ENCODE measurements at places on chromosomes 6 and 20. TPM values are rescaled to one million over a fixed set of nuclear protein-coding genes. Genes with fewer than 3 reads are reported as not detected.

PNLDC1 gene
- polyA plus RNA-seq = 0.39 TPM

SLC22A23 gene
- 3.5 TPM for polyA plus RNA-seq

CFAP61 gene
- polyA plus RNA-seq = 3.5 TPM

ADGRF1 gene
- polyA plus RNA-seq = 0.08 TPM

GGTLC1 gene
- polyA plus RNA-seq = not detected

MLN gene
- polyA plus RNA-seq = not detected

SALL4 gene
- polyA plus RNA-seq = 1.0 TPM

VPS52 gene
- 47.3 TPM for polyA plus RNA-seq

SH3BGRL2 gene
- 6.4 TPM for polyA plus RNA-seq

NOX3 gene
- not detected for polyA plus RNA-seq

SLA2 gene
- polyA plus RNA-seq = 0.13 TPM

TREM2 gene
- polyA plus RNA-seq = 8.4 TPM

VSX1 gene
- polyA plus RNA-seq = not detected

PACRG gene
- polyA plus RNA-seq = 1.7 TPM

TRIM10 gene
- 0.86 TPM for polyA plus RNA-seq

GRM1 gene
- polyA plus RNA-seq = 0.10 TPM

LRRN4 gene
- 0.23 TPM for polyA plus RNA-seq

GPR63 gene
- 3.3 TPM for polyA plus RNA-seq

FOXQ1 gene
- polyA plus RNA-seq = 0.08 TPM

LGSN gene
- not detected for polyA plus RNA-seq

HLA-F gene
- polyA plus RNA-seq = 10.0 TPM

RFX6 gene
- not detected for polyA plus RNA-seq

DEFB124 gene
- 0.88 TPM for polyA plus RNA-seq

APCDD1L gene
- polyA plus RNA-seq = 5.4 TPM

CDSN gene
- not detected for polyA plus RNA-seq

BMP6 gene
- 1.1 TPM for polyA plus RNA-seq

TAGAP gene
- polyA plus RNA-seq = 0.77 TPM

CARMIL1 gene
- polyA plus RNA-seq = 2.4 TPM

ZNF341 gene
- 3.6 TPM for polyA plus RNA-seq

TRIM15 gene
- polyA plus RNA-seq = not detected

BANF2 gene
- polyA plus RNA-seq = not detected

HSP90AB1 gene
- 976 TPM for polyA plus RNA-seq

HLA-C gene
- 69.3 TPM for polyA plus RNA-seq

OOEP gene
- polyA plus RNA-seq = 0.36 TPM

SYNDIG1 gene
- 4.1 TPM for polyA plus RNA-seq

NTSR1 gene
- polyA plus RNA-seq = 0.10 TPM

SNHG17 gene
- polyA plus RNA-seq = 21.4 TPM

BPIFB6 gene
- not detected for polyA plus RNA-seq

KCTD20 gene
- polyA plus RNA-seq = 38.9 TPM
